Hippocampal formation (tissue), 2 donors: ENCODE measurements at places on chromosomes 6 and 20.

- DNase-seq: no peak
Observed at GRCh38 chr6:169246445-169246844, 7.2 kb downstream of the THBS2 start.

DNA sequence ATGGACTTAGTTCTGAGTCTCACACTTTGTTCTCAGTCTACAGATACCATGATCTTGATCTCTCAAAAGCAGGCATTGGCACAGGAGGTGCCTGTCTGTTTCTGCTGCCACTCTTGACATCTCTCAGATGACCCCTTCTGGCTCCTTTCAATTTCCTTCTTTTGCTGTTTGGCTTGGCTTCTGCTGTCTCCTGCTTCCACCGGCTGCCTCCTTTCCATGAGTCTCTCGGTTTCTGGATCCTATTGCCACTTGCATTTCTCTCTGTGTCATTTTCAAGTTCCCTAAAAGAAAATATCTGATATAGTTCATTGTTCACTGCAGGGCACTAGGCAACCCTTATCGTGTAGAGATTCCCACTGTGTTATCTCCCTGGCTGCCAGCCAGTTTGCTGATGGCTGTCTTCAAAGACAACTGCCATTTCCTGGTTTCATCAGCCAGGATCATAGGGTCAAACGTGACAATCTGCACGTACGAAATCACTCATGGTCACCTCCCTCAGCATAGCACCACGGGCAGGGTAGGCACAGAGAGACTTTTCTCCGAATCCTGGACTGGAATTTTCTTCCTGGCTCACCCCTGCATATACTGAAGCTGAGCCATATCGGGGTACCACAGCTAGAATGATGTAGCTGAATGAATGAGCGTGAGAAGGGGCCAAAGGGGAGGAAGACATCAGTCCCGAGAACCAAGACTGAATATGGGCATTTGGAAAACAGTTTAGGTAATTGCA, 144.6 kb upstream of the TMEM170B start:
- no peak for DNase-seq

GRCh38 chr20:23279836-23280235, 70.8 kb upstream of the NXT1 start:
- no peak for DNase-seq

GRCh38 chr6:30147096-30147495, 11.2 kb downstream of the TRIM40 start:
- no peak for DNase-seq

DNA sequence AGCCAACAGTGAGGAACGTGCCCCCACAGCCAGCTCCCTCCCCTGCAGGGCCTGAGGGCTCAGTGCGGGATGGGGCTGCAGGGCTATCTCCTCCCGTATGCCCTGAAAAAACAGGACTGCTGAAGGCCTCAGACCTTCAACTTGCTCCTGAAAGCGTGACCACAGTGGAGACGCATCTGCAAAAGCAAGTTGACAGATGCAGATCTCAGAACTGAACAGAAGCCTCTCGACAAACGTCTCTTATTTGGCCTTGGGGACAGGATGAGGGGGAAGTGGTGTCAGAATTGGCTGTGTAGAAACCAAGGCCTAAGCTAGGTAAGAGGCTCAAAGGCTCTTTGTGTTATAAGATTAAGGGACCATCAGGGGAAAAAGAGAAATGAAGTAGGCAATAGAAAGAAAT, 120.7 kb upstream of the SLC22A23 start:
- no peak for DNase-seq

DNA sequence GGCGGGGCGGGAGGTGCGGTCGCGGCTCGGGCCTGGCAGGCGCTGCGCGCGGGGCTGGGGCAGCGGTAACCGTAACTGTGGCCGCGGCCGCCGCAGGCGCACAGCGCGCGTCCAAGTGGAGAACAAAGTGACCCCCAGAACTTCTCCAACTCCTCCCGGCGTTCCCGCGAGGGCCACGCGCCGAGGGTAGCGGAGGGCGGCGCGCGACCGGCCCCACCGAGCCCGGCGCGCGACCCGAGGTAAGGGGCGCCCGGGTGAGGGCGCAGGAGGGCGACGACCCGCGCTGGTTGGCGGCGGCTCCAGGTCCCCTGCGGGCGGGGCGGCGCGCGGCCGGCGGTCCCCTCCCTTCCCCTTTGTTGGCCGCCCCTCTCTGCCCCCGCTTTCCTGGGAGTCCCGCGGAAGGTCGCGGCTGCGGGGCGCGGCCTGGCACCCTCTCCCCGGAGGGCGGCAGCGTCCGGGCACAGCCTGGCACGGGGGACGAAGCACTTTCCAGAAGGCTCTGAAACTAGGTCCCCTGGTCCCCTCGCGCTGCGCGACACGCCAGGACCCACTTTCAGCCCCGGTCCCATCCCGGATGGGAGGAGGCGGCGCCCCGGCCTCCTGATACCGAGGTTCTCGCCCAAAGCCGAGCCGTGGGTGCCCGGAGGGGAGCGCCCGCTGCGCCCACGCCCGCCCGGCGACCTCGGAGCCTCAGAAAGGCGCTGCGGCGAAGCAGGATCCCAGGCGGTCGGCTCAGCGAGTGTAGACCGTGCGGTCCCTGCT, at the start of gene TIAM2:
TSS of gene TIAM2 (plus strand) at position 62 of the 762 bp plus-strand sequence. CDS start 133,909 bp downstream, outside the sequence.
- no peak for DNase-seq

GRCh38 chr20:7346026-7346425, 578.5 kb downstream of the BMP2 start:
- no peak for DNase-seq

- DNase-seq: no peak
Observed at GRCh38 chr20:4661191-4661590, 60.5 kb upstream of the PRND start.
